ENCODE measurements at places on chromosomes 7 and 10. TPM values are rescaled to one million over a fixed set of nuclear protein-coding genes. Genes with fewer than 3 reads are reported as not detected.

The PODXL gene
- 21.6 TPM for total RNA-seq

The CDC14C gene
- not detected for total RNA-seq

The CACNB2 gene
- total RNA-seq, result 6.9 TPM

The NUTM2A gene
- 2.7 TPM for total RNA-seq

The PSD gene
- total RNA-seq, result 99.6 TPM

The GNGT1 gene
- not detected for total RNA-seq

The ZNF804B gene
- 4.7 TPM for total RNA-seq

The LRRC61 gene
- total RNA-seq, result 14.0 TPM

Measured in temporal lobe (tissue), 4 donors.